ENCODE measurements at places on chromosomes 12 and 14.

DNA sequence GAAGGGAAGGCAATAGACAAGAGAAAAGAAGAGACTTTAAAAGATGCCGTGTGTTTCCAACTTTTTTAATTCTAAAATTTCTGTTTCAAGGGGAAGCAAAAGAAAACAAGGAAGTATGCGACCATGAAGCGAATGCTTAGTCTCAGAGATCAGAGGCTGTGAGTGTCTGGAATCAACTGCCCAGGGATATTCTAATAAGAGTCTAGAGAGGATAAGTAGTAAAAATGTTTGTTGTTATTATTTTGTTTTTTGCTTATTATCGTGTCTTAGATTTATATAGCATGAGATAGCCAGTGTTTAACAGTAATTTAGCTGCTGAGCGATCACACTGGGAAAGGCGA lies 421 bp downstream of the FCF1 start:
- DNase-seq = no peak

GRCh38 chr12:27462851-27463250 lies 16.3 kb downstream of the SMCO2 start:
- no peak for DNase-seq

DNA sequence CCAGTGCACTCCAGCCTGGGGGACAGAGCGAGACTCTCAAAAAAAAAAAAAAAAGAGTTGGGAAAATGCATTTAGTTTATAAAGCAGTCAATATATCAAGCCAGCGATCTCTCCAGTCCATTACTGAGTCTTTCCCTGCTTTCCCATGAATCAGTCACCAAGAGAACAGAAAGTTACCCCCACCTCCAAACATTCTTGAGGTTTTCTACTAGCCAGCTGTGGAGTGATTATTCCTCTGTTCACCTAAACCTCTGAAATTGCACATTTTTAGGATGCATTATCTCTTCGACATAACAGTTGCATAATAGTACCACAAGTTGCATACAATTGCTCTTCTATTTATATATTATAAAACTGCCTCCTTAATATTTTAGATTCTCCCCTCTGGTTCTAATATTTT lies 134.8 kb upstream of the DIO3 start:
- no peak for DNase-seq

- DNase-seq = no peak
Observed at GRCh38 chr14:104087981-104088850, 2.7 kb downstream of the ASPG start.

Data from EH (cell line).